Heart right ventricle (tissue), 16 donors: ENCODE measurements at places on chromosomes 11 and 22. TPM values are rescaled to one million over a fixed set of nuclear protein-coding genes. Genes with fewer than 3 reads are reported as not detected.

- DNase-seq, result peak; percentile 52
These were observed 14.5 kb downstream of the ACP2 start for GRCh38 chr11:47233989-47234668.

- no peak for DNase-seq
These were observed 597 bp downstream of the RPUSD4 start for GRCh38 chr11:126210871-126211235.

- no peak for DNase-seq
These were observed 52.3 kb downstream of the AMOTL1 start for GRCh38 chr11:94820480-94820879.

GRCh38 chr22:42217752-42218280, 52.6 kb downstream of the TCF20 start:
- DNase-seq, result no peak

GRCh38 chr11:120575461-120575860, 63.9 kb downstream of the GRIK4 start:
- no peak for DNase-seq

- no peak for DNase-seq
These were observed 231.1 kb downstream of the SWAP70 start for GRCh38 chr11:9895006-9895405.

GRCh38 chr11:128985880-128986279, 43.2 kb upstream of the TP53AIP1 start:
- DNase-seq, result no peak

DNA sequence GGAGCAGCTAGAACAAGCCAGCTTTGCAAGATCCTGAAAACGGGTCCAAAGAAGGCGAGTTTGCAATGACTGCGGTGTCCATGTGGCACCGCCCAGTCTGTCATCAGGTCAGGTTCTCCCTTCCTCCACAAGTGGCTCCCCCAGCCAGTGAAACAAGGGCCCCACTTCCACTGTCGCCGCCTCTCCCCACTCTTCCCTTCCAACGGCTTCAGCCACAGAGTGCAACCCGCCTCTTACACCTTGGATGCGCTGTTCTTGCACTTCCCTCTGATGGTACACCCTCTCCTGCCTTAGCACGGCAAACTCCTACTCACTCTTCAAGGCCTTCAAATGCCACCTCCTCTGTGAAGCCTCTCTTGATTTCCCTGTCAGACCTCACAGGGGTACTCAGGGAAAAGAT, 10.8 kb upstream of the TCF20 start:
- no peak for DNase-seq

GRCh38 chr11:360326-361280, 8.7 kb upstream of the B4GALNT4 start:
- no peak for DNase-seq

DNA sequence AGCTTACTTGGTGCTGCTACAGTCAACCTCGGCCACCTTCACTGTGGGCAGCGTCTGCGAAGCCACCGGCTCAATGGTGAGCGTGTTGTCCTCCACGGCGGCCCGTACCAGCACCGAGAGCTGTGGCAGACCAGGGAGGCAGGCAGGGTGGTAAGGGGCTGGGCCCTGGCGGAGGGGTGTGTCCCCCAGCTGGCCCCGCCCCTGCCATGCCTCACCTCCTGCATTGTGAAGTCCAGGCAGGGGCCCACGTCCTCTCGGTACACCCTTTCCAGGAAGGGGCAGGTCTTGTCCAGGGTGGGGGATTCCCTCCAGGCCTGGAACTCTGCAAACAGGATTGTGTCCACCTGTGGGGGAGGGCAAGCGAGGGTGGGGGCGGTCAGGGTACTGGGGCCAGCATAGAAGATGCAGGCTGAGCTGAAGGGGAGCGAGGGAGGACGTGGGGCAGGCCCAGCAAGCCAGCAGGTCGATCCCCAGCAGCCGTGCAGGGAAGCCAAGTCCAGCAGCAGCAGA, 12.8 kb downstream of the RAB3IL1 start:
- no peak for DNase-seq

DNA sequence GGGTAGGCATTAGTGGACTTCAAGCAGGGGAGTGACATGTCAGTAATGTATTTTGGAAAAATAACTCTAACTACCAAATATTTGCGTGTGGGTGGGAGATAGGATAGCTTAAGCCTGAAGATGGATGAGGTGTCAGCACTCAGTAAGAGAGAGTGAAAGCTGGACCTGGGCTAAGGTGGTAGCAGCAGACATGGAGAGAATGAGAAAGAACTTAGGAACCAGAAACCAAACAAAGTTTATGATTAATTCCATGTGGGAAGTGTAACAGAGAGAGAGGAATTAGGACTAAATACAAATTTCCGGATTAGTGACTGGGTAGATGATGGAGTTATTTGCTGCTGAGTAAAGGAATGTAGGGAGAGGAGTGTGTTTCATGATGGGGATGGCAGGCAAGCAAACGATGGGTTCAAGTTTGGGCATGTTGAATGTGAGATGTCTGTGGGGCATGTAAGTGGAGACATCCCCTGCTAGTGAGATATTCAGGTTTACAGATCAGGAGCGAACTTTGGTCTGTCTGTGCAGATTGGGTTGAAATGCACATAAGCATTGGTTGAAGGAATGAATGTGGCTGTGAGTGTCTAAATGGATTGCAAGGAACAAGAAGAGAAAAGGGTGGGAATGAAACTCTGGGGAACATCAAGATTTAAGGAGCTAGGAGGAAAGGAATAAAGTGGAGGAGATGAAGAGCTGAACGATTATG, 185.6 kb upstream of the MTMR2 start:
- DNase-seq, result no peak

DNA sequence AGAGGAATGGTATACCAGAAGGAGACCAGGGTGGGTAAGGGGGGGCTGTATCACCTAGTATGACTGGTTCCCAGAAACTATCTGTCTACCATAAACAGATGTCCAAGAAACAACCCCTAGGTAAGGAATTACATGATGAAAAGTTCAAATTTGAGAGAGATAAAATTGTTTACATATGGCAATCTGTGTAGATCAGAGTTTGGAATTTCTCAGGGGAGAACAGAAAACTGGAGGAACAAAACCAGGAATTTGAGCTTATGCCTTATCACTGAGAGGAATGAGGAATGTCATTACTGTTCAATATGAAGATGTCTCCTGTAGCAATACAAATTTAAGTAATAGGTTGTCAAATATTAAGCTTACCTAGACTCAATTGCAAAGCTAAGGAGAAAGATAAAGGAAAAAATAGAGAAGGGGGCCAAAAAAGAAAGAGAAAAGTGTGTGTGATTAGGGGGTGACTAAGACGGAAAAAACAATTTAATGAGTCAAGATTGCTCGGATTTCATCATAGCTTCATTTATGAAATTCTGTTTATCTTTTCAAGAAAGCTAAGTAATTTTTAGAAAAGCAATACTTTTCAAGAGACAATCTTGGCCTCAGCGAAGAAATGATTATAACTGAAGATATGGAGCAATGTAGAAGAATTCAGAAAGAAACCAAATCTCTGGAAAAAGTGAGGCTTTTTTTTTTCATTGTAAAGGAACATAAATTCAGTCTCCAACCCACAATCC, 117.8 kb downstream of the APOL5 start:
- DNase-seq, result no peak

DNA sequence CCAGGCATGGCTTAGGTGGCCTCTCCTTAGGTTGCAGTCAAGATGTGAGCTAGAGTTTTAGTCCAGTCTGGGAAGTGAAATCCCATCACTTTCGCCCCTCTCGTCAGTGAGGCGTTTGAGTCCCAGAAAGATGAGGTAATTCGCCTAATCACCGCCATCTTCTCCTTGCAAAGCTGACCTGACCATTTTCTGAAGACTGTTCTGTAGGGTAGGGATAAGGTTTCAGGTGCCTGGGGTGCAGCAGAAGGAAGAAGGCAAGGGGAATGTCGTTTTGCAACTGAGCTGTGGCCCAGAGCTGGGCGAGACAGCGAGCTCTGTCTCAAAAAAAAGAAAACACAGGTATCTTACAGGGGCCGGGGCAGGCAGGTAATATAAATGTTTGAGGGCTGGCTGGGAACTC, 61.7 kb upstream of the CECR2 start:
- no peak for DNase-seq

- DNase-seq, result no peak
These were observed 35.9 kb downstream of the CTSC start for GRCh38 chr11:88301488-88302140.

DNA sequence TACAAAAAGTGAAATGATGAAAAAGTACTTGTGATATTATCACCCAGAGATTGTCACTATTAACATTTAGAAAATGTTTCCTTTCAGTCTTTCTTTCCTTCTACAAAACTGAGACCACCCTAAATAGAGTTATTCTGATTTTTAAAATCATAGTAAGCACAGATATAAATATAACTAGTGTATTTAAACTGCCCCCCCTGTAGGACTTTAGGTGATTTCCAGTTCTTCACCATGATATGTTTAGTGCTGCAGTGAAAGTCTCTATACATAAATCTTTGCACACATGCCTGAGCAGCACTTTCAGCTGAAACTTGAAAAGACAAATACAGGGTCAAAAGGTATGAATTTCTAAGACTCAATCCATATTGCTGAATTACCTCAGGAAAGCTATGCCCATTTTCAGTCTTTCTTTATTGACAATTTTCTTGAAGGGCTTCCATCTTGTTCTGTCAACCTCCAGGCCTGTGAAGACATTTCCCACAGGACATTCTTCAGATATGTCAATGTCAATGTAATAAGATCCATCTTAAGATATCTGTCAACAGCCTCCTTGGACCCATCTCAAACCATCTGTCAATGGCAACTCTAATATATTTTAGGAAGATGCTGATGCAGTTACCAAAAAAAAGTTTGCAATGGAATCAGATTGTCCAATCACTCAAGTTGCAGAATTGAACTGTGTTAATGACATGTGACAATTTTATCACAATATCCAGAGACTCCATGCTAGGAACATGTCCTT, 30.8 kb upstream of the LDLRAD3 start:
- DNase-seq, result no peak

DNA sequence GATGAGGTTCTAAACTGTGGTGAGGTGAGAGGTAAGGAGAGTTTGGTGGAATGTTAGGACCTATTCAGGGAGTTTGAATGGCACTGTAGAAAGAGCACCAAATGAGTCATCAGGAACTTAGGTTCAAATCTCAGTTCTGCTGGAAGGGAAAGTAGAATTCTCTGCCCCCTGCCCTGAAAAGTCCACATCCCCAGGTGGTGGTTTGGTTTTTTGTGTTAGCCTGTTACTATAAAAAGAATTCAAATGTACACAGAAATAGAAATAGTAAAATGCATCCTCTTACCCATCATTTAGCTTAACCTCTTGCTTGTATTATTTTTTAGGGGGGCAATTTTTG, 20.2 kb downstream of the PPFIBP2 start:
- DNase-seq, result no peak

DNA sequence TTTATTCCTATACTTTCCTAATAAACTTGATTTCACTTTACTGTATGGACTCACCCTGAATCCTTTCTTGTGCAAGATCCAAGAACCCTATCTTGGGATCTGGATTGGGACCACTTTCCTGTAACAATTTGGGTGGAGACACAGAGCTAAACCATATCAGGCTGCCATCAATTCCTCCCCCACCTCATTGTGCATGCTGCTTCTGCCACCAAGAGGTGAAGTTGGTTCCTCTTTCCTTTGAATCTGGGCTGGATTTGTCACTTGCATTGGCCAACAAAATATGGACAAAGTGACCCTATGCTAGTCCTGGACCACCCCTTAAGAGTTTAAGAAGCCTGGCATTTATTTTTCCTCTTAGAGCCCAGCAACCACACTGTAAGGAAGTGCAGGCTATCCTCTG, 39.4 kb upstream of the CEP295 start:
- no peak for DNase-seq

DNA sequence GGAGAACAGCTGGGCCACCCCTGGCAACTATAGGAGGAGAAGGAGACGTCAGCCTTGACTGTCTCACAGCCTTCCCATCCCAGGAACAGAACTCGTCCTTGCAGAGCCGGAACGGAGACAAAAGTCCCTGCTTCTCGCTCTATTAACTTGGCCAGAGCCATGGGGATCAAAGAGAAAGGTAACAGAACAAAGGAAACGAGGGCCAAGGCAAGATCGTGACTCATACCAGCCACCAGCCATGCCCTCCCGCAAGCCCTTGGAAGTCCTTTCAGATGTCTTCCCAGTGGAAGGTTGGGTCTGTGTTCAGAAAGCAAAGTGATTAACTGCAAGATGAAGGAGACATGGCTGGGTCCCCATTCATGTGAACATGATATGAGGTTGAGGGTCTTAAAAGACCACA, 64.7 kb downstream of the PDE2A start:
- DNase-seq, result no peak

GRCh38 chr11:134536219-134536618, 124.2 kb upstream of the B3GAT1 start:
- DNase-seq, result no peak

GRCh38 chr11:101363706-101364275, 220.0 kb downstream of the TRPC6 start:
- DNase-seq, result no peak

DNA sequence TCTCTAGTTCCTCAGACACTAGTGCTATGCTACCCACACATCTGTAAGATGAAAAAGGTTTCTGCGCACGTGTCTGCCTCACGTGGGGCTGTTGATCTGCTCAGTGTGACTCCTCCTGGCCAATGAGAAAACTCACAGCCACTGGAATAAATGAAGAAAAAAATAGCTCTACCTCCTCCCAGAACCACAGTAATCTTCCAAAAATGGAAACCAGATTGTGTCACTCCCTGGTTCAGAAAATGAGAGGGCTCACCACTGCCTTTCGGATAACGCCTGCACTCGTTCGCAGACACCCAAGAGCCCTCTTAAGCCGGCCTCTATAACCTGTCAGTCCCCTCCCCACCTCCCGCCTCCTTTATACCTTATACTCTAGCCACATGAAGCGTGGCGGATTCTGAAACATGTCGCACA, 5.1 kb downstream of the APBB1 start:
- no peak for DNase-seq

DNA sequence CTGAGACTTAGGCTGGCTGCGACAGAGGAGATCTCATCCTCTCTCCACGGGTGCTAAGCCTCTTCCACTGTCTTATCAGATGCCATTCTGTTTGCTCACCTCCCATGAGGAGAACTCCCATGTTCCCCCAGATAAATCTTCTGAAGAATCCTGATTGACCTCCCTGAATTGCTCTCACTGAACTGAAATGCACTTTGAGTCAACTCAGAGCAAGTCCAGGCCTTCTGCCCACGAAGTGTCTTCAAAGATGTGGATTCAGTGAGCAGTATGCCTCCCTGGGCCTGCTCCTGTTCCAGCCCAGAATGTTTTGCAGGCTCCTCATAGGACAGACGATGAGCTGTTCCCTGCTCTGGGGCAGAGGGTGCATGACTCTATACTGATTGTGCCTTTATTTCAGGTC, 17.4 kb downstream of the TUB start:
- no peak for DNase-seq

GRCh38 chr22:23772649-23773473, at the start of gene MMP11:
TSS of gene MMP11 (plus strand) at chr22:23772849. CDS start at chr22:23772871, 22 bp downstream.
- DNase-seq, result peak; percentile 77

GRCh38 chr11:128848815-128849455, 18.2 kb downstream of the KCNJ1 start:
- DNase-seq, result peak; percentile 75

- DNase-seq, result no peak
These were observed 77.9 kb downstream of the BTBD10 start for GRCh38 chr11:13384908-13385640.

MS4A18 gene
- not detected for total RNA-seq

P2RY6 gene
- 2.3 TPM for total RNA-seq

RAB38 gene
- 0.34 TPM for total RNA-seq

P4HA3 gene
- total RNA-seq, result not detected

KRTAP5-9 gene
- total RNA-seq, result not detected

TMEM191C gene
- 1.8 TPM for total RNA-seq

DNAJB7 gene
- not detected for total RNA-seq
